Muscle of arm (tissue), 14 donors: ENCODE measurements at places on chromosomes 11 and 22. TPM values are rescaled to one million over a fixed set of nuclear protein-coding genes. Genes with fewer than 3 reads are reported as not detected.

The ISX gene
- not detected for polyA plus RNA-seq

The PRR33 gene
- 1.4 TPM for polyA plus RNA-seq

GRCh38 chr11:79116600-79116999 lies 324.2 kb downstream of the TENM4 start:
- DNase-seq = no peak

- DNase-seq = no peak
Observed at GRCh38 chr11:93267383-93267782, 63.2 kb upstream of the DEUP1 start.

- DNase-seq = no peak
Observed at GRCh38 chr11:63791495-63792167, 21.6 kb upstream of the SPINDOC start.

The TUB gene
- polyA plus RNA-seq = 17.4 TPM

DNA sequence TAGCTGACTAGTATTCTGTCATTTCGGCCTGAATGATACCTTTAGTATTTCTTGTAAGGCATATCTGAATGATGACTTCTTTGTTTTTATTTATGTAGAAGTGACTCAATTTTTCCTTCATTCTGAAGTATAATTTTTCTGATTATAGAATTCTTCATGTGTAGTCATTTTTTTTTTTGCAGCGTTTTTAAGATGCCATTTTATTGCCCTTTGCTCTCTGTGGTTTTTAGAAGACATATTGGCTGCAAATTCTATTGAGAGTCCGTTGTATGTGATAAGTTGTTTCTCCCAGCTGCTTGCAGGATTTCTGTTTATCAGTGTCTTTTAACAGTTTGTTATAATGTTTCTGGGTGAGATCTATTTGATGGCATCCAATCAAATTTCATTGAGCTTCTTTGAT lies 1224.8 kb downstream of the JRKL start:
- DNase-seq = no peak
